ENCODE measurements at places on chromosomes 5 and 9.

DNA sequence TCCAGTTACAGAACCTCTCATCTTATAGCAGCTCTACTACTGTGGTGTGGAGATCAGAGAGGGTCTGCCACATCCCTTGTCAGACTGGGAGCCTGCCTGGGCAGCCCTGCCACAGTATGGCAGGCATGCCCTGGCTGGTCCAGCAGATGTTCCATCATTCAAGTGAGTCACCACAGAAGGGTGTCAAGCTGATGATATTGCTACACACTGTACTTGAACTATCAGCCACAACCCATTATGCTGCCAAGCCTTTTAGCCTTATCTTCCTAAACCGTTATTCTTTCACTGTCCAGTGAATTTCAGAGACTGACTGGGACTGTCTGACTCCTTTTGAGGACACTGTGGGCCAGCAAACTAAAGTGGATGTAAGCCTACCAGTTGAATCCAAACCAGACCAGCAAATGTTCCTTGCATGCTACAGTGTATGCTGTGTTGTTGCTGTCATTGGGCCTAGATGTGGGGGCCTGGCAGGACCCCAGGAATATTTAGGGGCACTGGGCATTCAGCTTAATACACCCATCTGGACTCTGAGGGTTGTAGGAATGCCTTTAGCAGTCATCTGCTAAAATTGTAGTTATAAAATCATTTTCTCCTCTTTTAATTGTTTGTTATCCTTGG, 202.6 kb downstream of the NR3C1 start:
- no peak for DNase-seq

DNA sequence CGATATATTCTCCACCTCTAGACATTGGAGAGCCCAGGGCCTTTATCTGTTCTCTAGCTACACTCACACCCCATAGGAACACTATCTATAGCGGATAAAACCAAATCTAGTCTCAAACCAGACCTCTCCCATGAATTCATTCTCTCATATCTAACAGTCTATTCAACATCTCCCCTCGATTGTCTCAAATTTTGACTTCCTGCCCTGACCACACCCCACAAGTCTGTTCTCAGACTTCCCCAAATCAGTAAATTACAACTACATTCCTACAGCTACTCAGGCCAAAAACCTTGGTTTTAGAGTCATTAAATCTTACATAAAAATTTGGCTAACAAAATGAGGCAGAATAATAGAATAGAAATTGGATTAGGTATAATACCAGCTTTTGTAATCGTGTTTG, 12.5 kb upstream of the SLC1A3 start:
- no peak for DNase-seq

DNA sequence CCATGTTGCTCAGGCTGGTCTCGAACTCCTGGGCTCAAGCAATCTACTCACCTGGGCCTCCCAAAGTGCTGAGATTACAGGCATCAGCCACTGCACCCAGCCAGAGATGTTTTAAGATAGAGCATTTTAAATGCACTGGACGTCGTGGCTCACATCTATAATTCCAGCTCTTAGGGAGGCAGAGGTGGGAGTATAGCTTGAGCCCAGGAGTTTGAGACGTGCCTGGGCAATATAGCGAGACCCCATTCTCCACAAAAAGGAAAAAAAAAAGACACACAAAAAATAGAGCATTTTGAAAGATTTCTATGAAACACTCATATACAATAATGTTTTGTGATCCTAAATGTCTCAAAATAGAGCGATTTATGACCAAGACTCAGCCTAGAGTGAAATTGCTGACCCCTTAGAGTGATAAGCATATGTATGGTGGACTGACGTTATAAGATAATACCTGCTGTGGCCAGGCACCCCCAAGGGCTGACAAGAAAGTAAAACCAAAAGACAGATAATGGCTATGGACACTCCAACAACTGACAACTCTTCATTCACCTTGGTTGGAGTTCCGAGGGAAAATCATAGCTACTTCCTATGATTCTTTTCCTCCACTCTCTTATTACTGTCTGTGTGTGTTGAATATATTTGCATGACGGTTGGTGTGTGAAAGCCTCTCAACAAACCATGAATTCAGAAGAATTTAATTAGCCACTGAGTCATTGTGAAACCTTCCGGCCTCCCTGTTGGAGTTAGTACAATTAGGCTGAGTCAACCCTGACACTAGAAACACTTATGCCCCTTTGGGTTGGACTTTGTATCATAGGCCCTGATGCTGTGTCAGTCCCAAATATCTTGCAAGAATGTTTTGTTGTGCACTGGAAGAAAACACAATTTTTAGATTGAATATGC, 526.5 kb upstream of the NUDT12 start:
- no peak for DNase-seq

DNA sequence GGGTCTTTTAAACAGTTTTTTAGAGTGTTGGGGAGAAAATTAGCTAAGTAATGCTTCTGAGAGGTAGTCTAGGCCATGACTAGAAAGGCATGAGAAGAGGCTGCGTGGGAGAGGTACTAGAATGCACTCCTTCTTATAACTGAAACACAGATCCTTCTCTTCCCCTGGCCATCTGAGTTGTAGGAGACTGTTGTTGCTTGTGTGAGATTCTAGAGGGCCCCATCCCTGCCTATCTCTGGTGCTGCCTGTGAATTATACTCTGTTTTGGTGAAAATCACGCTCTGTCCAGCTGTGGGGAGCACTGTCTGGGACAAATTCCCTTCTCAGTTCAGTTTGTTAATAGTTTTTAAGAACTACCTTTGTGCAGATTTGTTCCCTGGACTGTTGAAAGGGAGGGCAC, 37.5 kb downstream of the MAP1B start:
- DNase-seq, result no peak

DNA sequence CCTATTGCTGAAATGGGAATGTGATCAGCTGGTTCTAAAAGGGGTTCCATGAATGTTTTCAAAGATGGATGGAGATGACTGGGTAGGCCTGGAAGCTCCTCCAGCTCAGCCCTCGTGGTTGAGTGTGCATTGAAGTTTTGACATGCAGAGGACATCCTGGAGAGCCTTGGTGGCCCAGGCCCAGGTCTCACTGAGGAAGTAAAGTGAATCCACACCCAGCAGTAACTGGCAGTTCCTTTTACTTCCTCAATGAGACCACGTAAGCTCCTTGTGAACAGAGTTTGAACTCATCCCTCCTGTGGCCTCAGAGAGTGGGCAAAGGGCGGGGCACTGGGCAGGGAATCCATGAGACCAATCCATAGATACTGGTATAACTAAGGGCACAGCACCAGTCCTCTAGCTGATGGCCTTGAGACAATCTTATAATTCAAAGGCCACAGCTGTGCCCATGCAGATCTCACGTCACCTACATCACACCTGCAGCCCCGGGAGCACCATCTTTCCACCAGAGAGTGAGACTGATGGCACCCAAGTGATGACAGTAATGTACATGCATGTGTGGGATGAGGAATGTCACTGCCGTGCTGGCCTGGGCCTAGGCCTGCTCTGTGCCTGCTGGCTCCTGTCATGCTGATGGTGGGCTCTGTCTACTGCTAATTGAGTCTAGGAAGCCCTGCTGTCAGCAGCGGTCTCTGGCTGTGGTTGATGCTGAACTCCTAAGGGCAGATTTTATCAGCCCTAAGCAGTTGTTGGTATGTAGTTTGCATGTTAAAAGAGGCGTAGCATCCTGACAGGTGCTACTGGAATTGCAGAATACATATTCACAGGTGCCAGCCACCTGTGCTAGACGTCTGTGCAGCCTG, 257.8 kb downstream of the FSTL4 start:
- DNase-seq, result no peak

DNA sequence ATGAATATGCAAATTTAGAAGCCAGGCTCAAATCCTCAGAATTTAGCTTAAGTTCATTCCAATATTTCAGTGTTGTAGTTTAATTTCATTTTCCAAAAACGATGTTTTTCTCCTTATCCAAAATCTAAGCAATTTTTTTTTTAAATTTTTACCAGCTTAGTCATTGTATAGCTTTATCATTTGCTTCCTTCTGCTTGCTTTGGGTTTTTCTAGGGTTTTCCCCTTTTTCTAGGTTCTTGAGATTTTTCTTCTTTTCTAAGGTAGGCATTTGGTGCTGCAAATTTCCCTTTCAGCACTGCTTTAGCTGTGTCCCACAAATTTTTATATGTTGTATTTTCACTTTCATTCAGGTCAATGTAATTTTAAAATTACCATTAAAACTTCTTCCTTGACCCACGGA, 34.4 kb upstream of the CCDC112 start:
- DNase-seq, result no peak

DNA sequence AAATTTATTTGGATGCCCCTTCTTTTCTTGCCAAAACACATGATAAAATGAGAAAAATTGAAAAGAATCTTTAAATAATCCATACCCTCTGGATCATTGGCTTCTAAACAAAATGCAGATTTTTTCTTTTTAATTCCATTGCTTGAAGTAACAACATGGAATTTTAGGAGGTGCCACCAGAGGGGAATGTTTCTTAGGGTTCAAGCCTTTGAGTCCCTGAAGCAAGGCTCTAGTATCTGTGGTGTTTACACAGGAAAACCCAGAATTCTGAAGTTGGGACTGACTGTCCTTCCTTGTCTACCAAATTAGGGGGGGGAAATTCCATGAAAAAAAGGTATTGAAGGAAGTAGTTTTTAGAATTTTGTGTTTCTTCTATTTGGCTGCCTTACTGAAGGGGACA, 69.4 kb downstream of the LMNB1 start:
- DNase-seq, result no peak

- no peak for DNase-seq
These were observed 78.8 kb downstream of the GNA14 start for GRCh38 chr9:77569335-77569734.

GRCh38 chr5:144361406-144361805, 190.7 kb downstream of the KCTD16 start:
- DNase-seq, result no peak

All from CD4-positive, alpha-beta T cell treated with Interleukin-10 for 1 hour (primary cell).